ENCODE measurements at places on chromosomes 6 and 20. TPM values are rescaled to one million over a fixed set of nuclear protein-coding genes. Genes with fewer than 3 reads are reported as not detected.

CDH4 gene
- total RNA-seq: 1.1 TPM

CENPQ gene
- 4.2 TPM for total RNA-seq

KIAA1586 gene
- 13.7 TPM for total RNA-seq

GPLD1 gene
- total RNA-seq: 0.94 TPM

TBX18 gene
- 4.1 TPM for total RNA-seq

PLCB1 gene
- total RNA-seq: 107 TPM

COL9A1 gene
- total RNA-seq: 0.22 TPM

TGM3 gene
- total RNA-seq: 0.13 TPM

FAM209B gene
- not detected for total RNA-seq

MED23 gene
- total RNA-seq: 27.4 TPM

LTA gene
- 0.35 TPM for total RNA-seq

MRPL14 gene
- 27.9 TPM for total RNA-seq

SAPCD1 gene
- 6.5 TPM for total RNA-seq

ZC3H12D gene
- 3.7 TPM for total RNA-seq

FAM162B gene
- 4.3 TPM for total RNA-seq

PAK5 gene
- 0.13 TPM for total RNA-seq

- no peak overlapping the region for H3K27ac ChIP-seq
- peaks cover 3% of the 10 kb centered on the region for H3K4me1 ChIP-seq
- no peak for DNase-seq
Measured at GRCh38 chr6:52415917-52416628, 4.1 kb upstream of the EFHC1 start.

GRCh38 chr6:129923530-129924250 lies 62.6 kb upstream of the TMEM244 start:
- H3K4me3 ChIP-seq: no peak overlapping the region
- no peaks in the 10 kb centered on the region for H3K4me1 ChIP-seq
- no peaks in the 10 kb centered on the region for H3K36me3 ChIP-seq
- H3K27ac ChIP-seq: no peak overlapping the region
- no peaks in the 10 kb centered on the region for H3K27me3 ChIP-seq

- H3K4me3 ChIP-seq: no peak overlapping the region
- no peak for DNase-seq
- H3K27me3 ChIP-seq: no peaks in the 10 kb centered on the region
- H3K4me1 ChIP-seq: no peaks in the 10 kb centered on the region
- H3K27ac ChIP-seq: no peak overlapping the region
Measured at GRCh38 chr6:18219591-18219990, 44.7 kb downstream of the DEK start.

GRCh38 chr6:22059126-22059525 lies 237.7 kb downstream of the PRL start:
- no peaks in the 10 kb centered on the region for H3K27me3 ChIP-seq
- no peaks in the 10 kb centered on the region for H3K4me1 ChIP-seq
- H3K36me3 ChIP-seq: peaks cover 2% of the 10 kb centered on the region
- no peak overlapping the region for H3K4me3 ChIP-seq

GRCh38 chr6:141244366-141244765 lies 888.4 kb upstream of the GJE1 start:
- H3K27me3 ChIP-seq: no peaks in the 10 kb centered on the region
- DNase-seq: no peak
- H3K4me3 ChIP-seq: no peak overlapping the region
- H3K27ac ChIP-seq: no peak overlapping the region
- no peaks in the 10 kb centered on the region for H3K4me1 ChIP-seq
- no peaks in the 10 kb centered on the region for H3K36me3 ChIP-seq

GRCh38 chr6:163343609-163344008 lies 70.9 kb upstream of the QKI start:
- H3K4me3 ChIP-seq: no peak overlapping the region
- DNase-seq: no peak
- no peaks in the 10 kb centered on the region for H3K36me3 ChIP-seq
- H3K4me1 ChIP-seq: no peaks in the 10 kb centered on the region
- no peaks in the 10 kb centered on the region for H3K27me3 ChIP-seq
- H3K27ac ChIP-seq: no peak overlapping the region

DNA sequence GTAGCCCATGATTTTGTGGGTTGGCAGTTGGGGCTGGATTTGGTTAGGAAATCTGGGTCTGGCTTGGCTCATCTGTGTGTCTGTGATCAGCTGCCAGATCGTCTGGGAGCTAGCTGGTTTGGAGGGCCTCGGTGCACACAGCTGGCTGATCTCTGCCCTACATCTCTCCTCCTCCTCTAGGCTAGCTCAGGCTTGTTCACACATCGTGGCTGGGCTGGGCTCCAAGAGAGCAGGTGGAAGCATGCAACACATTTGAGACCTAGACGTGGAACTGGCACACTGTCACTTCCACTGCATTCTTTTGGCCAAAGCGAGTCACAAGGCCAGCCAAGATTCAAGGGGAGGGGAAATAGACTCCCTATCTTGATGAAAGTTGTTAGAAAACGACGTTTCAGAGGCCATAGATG lies 15.9 kb downstream of the NDUFAF5 start:
- H3K4me1 ChIP-seq: no peaks in the 10 kb centered on the region
- H3K4me3 ChIP-seq: no peak overlapping the region
- H3K27me3 ChIP-seq: no peaks in the 10 kb centered on the region

DNA sequence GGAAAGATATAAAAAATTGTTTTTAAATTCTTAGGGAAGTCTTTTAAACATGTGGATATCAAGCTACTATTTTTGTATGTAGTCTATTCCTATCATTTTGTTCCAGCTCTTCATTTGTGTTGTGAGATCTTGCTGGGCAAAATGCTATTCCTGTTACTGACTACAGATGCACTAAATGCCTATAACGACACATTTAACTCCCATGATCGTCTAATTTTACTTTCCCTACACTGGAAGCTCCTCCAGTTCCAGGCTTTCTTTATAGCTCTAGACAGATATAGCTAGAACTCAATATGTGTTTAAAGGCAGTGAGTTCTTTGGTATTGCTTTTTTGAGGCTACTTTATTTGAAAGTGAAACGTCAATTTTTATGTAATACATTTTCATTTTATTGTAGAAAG lies 971.5 kb upstream of the CITED2 start:
- H3K4me1 ChIP-seq: no peaks in the 10 kb centered on the region
- H3K27ac ChIP-seq: no peak overlapping the region
- no peaks in the 10 kb centered on the region for H3K36me3 ChIP-seq
- no peaks in the 10 kb centered on the region for H3K27me3 ChIP-seq
- no peak overlapping the region for H3K4me3 ChIP-seq

DNA sequence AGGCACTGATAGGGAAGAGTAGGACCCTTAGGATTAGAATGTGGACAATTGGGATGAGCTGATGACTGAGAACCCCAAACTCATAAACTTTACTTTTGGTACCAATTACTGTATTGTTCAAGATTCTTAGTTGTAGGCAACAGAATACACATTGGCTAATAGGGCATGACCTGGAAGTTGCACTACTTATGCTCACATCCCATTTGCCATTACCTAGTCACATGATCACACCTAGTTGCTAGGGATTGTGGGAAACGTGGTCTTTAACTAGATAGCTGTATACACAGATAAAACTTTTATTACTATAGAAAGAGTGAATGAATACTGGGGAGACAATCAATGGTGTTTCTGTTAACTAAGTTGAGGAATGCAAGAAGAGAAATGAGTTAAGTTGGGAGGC lies 113.4 kb upstream of the AKIRIN2 start:
- no peaks in the 10 kb centered on the region for H3K36me3 ChIP-seq
- H3K27me3 ChIP-seq: no peaks in the 10 kb centered on the region

- H3K4me1 ChIP-seq: no peaks in the 10 kb centered on the region
- no peak overlapping the region for H3K27ac ChIP-seq
- no peaks in the 10 kb centered on the region for H3K36me3 ChIP-seq
- H3K27me3 ChIP-seq: no peaks in the 10 kb centered on the region
- no peak for DNase-seq
- H3K4me3 ChIP-seq: no peak overlapping the region
Measured at GRCh38 chr20:16955971-16956370, 207.8 kb downstream of the OTOR start.

- H3K27ac ChIP-seq: no peak overlapping the region
- no peak overlapping the region for H3K4me3 ChIP-seq
- DNase-seq: no peak
- H3K36me3 ChIP-seq: no peaks in the 10 kb centered on the region
- no peaks in the 10 kb centered on the region for H3K27me3 ChIP-seq
- no peaks in the 10 kb centered on the region for H3K4me1 ChIP-seq
Measured at GRCh38 chr6:44641344-44642031, 254.0 kb downstream of the CDC5L start.

DNA sequence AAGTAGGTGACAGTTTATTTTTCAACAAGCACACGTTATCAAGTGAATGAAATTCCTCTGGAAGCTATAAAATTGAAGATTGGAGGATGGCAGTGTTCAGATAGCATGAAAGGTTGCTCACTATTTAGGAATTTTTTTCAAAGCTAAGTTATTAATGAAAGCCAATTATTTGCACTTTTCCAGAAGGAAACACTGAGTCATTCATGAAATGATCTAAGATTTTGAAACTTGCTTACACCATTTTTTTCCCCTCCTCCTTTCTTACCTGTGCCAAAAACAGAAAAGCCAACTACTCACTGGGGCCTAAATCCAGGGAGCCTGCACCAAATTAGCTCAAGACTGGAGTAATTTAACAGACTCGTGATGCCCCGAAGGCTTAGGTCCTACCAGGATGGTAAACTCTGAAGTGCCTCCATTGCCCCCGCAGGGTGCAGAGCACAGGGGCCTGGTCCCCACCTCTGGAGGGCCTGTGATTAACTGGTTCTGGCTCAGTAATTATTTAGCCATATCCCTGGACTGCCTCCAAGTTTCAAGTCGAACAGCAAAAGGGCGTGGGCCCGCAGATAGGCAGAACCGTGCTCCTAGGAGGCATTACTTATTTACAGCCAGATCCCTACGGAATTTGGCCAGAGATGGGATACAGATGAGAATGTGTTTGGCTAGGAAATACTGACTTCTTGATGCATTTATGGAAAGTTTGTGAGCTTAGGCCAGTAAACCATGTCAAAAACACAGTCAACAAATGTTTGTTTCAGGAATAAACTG lies 28.0 kb upstream of the ZNF217 start:
- DNase-seq: peak; percentile 57
- H3K27ac ChIP-seq: peak overlapping the region; percentile 94
- no peaks in the 10 kb centered on the region for H3K36me3 ChIP-seq
- H3K27me3 ChIP-seq: no peaks in the 10 kb centered on the region

- H3K36me3 ChIP-seq: no peaks in the 10 kb centered on the region
- DNase-seq: no peak
- H3K4me3 ChIP-seq: no peak overlapping the region
Measured at GRCh38 chr6:103367212-103367611, 1492.5 kb downstream of the HACE1 start.

- H3K36me3 ChIP-seq: no peaks in the 10 kb centered on the region
- DNase-seq: no peak
- no peaks in the 10 kb centered on the region for H3K27me3 ChIP-seq
Measured at GRCh38 chr20:9114709-9115108, 45.8 kb downstream of the PLCB4 start.

DNA sequence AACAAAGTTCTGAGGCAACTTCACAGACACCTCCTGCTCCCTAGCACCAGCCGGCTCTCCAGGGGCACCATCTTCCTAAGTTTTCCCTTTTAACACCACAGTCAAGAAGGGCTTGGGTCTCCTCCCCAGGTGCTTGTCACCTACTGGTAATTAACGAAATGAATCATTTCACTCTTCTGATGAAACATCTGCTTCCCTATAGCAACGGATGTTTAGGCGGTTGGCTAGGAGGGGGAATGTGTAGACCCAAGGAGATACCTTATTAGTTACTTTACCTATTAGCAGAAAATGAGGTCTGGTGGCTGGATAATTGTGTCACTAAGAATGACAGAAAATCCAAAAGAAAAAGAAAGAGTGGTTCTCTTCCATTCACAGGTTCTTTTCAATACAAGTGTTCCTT lies 46.3 kb upstream of the FABP7 start:
- no peak overlapping the region for H3K4me3 ChIP-seq
- no peak for DNase-seq
- no peak overlapping the region for H3K27ac ChIP-seq
- no peaks in the 10 kb centered on the region for H3K36me3 ChIP-seq
- H3K4me1 ChIP-seq: no peaks in the 10 kb centered on the region
- no peaks in the 10 kb centered on the region for H3K27me3 ChIP-seq

DNA sequence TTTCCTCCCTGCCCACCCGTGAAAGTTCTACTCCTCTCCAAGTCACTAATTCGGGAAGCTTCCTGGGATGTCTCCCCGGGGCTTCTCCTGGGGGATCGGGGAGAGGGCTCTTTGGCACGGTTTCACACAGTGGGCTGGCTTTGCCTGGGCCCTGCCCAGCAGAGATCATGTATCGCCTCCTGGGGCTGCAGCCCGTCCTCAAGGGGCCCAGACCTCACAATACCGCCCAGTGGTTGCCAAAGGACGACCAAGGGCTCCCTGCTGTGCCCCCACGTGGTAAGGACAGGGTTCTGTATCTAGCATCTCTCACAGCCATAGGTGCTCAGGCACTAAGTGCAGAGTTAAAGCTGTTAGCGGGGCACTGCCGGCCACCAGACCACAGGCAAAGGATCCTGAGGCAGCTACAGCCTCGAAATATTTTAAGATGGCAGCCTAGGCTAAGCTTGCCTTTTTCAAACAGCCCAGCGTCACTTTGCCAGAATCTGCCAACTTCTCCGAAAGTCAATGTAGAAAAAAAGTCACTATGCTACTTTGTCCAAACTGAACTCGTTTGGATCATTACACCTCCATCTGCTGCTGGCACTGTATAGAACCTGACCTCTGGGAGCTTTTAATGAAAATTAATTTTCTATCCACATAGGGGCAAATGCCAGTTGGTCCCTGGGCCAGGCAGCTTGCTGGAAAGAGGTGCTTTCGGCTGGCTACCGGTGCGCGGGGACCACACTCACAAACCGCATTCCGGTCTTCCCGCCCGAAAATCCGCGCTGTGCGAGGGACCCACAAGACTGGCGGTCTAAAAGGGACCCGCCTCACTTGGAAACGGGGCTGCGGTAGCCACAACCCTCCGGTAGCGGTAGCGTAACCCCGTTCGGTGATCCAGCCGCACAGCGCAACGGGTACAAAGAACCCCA lies 1.3 kb upstream of the NNAT start:
- peak; percentile 78 for DNase-seq
- H3K36me3 ChIP-seq: peaks cover 30% of the 10 kb centered on the region
- H3K27ac ChIP-seq: no peak overlapping the region

DNA sequence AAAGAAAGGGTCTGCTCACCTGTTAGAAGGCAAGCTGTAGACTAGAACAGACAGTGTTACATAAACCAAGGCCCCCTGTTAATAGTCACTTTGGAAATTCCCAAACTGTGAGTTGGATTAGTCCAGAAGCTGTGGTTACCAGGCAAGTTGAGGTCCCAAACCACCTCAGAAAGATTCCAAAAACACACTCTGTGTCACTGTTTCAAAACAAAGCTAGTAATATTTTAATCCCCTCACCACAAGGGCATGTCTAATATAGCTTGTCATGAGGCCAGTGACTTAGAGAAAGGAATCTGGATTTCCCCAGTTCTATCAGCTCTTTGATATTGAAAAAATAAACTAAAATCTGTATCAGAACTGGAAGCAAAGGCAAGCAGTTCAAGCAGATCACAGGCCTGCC lies 244.6 kb downstream of the HAO1 start:
- H3K27ac ChIP-seq: no peak overlapping the region
- no peak overlapping the region for H3K4me3 ChIP-seq
- no peaks in the 10 kb centered on the region for H3K4me1 ChIP-seq
- no peaks in the 10 kb centered on the region for H3K36me3 ChIP-seq
- H3K27me3 ChIP-seq: no peaks in the 10 kb centered on the region
